CD8-positive, alpha-beta memory T cell (primary cell): ENCODE measurements at places on chromosomes 5 and 9.

DNA sequence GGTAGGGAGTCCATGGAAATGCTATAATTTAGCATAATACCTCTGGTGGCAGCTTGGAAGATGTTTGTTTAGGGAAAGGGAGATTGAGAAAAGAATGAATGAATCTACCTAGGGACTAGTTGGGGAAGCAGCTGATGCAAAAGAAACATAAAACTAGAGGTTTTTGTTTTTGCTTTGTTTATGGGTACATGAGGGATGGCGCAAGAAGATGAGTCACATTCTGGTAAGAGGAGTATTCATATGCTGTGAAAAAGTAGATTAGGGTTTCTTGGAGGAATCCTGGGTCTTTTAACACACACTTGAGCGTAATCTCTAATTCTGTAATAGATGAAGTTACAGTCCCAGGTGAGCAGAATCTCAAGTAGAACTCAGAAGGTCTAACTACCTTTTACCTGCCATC is 17.1 kb downstream of the C9orf43 start:
- H3K36me3 ChIP-seq, result no peaks in the 10 kb centered on the region
- H3K27me3 ChIP-seq, result no peaks in the 10 kb centered on the region
- no peak overlapping the region for H3K27ac ChIP-seq
- no peak for DNase-seq
- H3K4me3 ChIP-seq, result no peak overlapping the region

DNA sequence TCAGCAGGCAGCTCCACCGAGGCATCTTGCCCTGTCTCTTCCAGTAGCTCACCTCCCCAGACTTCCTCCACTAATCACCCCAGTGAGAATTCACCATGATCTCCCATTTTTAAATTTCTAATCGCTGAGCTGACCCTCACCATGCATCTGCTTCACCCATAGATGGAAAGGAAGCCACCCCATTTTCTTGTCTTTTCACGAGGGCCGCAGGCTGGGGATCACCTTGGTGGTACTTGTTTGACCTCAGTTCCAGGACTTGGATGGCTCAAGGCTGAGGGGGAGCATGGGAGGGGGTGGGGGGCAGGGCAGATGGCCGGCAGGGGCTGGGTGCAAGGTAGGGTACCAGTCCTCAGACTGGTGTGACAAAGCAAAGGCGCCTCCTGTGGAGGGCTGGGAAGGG is 3.6 kb downstream of the PROP1 start:
- no peak overlapping the region for H3K27ac ChIP-seq
- DNase-seq, result no peak
- H3K27me3 ChIP-seq, result no peaks in the 10 kb centered on the region
- H3K4me1 ChIP-seq, result no peaks in the 10 kb centered on the region
- H3K4me3 ChIP-seq, result no peak overlapping the region

DNA sequence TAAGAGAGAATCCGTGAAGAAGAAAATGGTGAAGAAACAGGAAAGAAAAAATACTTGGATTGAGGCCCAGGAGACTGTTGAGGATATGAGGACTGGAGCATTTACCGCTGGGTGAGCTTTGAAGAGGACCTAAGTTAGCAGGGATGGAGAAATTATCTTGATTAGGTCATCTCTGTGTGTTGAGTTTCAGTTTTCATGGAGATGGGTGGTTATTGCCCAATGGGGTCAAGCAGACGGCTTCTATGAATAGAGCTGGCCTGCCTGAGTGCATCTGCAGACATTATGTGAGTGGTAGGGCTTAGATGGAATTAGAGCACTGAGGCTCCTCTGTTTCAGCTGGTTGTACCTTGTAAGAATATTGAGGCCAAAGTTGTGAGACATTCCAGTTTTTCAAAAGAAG is 245.4 kb upstream of the FBXL7 start:
- no peaks in the 10 kb centered on the region for H3K4me1 ChIP-seq
- no peak overlapping the region for H3K4me3 ChIP-seq
- H3K27ac ChIP-seq, result no peak overlapping the region
- H3K36me3 ChIP-seq, result no peaks in the 10 kb centered on the region

DNA sequence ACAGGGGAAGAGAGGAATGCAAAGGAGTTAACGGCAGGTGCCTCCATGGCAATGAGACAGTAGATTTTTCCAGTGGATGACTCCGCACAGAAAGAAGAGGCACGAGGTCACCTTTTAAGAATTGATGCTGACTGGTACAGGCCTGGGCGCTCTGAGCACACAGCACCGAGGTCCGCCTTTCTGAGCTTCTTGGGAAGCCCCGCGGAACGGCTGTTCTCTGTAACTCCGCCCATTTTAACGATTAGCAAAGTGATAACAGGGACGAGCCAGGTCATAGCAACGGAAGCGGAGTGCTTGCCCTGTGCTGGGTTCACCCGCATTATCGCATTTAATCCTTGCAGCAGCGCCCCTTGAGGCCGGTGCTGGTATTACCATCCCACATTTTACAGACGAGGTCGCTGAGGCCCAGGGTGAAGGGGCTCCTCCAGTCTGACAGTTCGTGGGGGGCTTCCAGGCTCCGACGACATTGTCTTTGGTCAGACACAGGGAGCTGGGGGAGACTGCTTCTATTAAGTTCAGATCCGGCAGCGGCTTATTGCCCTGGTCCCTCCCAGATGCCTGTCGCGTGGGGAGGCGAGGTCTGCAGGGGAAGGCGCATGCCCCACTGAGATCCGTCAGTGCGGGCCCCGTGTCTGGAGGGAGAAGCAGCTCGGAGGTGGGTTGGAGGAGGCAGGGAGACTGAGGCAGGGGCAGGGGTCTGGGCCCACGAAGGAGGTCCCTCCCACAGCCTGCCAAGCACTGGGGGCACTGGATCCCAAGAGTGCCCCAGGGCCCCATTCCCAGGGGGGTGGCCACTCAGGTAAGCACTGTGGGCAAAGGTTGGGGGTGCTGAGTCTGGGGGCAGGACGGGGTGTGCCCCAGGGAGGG is 22.3 kb upstream of the HMCN2 start:
- H3K27me3 ChIP-seq, result no peaks in the 10 kb centered on the region
- H3K27ac ChIP-seq, result no peak overlapping the region
- peaks cover 21% of the 10 kb centered on the region for H3K4me1 ChIP-seq
- DNase-seq, result peak; percentile 84
- H3K36me3 ChIP-seq, result no peaks in the 10 kb centered on the region

- H3K36me3 ChIP-seq, result no peaks in the 10 kb centered on the region
- no peak for DNase-seq
- no peaks in the 10 kb centered on the region for H3K4me1 ChIP-seq
These were observed 18.0 kb downstream of the FAM174A start for GRCh38 chr5:100553209-100553608.

- peaks cover 16% of the 10 kb centered on the region for H3K4me1 ChIP-seq
- H3K27me3 ChIP-seq, result peaks cover 4% of the 10 kb centered on the region
- no peaks in the 10 kb centered on the region for H3K36me3 ChIP-seq
- peak overlapping the region; percentile 49 for H3K27ac ChIP-seq
These were observed 111.9 kb downstream of the NR6A1 start for GRCh38 chr9:124659099-124659659.

- H3K4me1 ChIP-seq, result peaks cover 18% of the 10 kb centered on the region
- no peaks in the 10 kb centered on the region for H3K36me3 ChIP-seq
- H3K27me3 ChIP-seq, result no peaks in the 10 kb centered on the region
- H3K4me3 ChIP-seq, result no peak overlapping the region
These were observed 14.2 kb downstream of the IL4 start for GRCh38 chr5:132687995-132688394.

GRCh38 chr5:40570408-40571129 is 109.1 kb upstream of the PTGER4 start:
- no peak overlapping the region for H3K27ac ChIP-seq
- no peaks in the 10 kb centered on the region for H3K4me1 ChIP-seq
- no peak overlapping the region for H3K4me3 ChIP-seq
- no peaks in the 10 kb centered on the region for H3K36me3 ChIP-seq
- H3K27me3 ChIP-seq, result no peaks in the 10 kb centered on the region

DNA sequence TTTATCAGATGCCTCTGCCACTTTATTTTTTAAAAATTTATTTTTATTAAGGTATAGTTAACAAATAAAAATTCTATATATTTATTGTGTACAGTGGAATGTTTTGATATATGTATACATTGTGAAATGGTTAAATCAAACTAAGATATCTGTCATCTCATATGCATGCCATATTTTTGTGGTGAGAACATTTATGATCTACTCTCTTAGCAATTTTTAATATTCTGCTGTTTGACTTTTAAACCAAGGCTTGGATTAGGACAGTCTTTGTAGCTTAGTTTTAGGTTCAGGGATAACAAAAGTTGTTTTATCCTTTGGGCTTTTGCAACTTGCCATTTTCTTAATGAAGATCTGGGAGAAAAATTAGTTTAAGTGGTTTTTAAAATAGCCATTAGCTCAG is 46.0 kb upstream of the CDKN2B start:
- DNase-seq, result no peak
- H3K27me3 ChIP-seq, result no peaks in the 10 kb centered on the region
- H3K4me1 ChIP-seq, result peaks cover 32% of the 10 kb centered on the region
- H3K27ac ChIP-seq, result no peak overlapping the region

DNA sequence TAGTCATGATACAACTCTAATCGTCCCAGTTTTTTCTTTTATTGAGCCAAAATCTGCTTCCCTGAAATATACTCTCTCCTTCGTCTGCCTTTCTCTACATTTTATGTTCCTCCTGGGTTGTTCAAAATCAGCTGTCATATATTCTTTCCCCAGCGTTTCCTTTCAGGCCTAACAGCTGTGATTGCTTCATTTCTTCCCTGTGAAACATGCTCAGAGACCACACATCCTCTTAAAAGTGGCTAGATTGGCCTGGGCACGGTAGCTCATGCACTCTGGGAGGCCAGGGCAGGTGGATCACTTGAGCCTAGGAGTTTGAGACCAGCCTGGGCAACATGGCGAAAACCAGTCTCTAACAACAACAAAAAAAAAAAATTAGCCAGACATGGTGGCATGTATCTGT is 25.1 kb downstream of the NFX1 start:
- no peak overlapping the region for H3K27ac ChIP-seq
- no peaks in the 10 kb centered on the region for H3K4me1 ChIP-seq
- H3K4me3 ChIP-seq, result no peak overlapping the region
- DNase-seq, result no peak

DNA sequence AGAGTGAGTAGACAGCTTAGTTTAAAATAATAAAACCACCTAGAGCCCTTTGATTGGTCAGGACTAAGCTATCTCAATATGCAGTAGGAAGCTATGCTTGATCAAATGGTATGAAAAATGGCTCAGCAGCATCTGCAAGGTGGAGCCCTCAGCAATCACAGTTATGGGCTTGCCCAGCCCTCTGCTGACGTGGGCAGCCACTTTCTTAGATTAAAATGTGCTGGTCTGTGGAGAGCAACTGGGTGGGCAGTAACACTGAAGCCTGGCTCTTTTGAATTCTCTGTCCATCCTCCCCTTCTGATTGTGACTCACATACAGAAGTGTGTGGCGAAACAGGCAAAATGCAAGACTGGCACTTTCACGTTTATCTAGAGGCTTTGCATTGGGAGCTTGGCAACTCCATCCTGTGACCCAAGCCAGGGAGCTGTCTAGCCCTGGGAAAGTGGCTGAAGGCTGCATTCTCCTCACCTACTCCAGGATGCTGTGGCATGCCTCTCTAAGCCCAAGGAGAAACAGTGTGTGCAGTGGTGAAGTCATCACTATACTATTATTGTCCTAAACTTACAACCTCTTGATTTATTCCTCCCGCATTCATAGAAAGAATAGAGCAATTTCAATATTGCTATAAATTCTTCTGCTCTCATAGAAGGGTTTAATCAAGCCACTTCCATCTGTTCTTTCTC is 61.1 kb downstream of the MED10 start:
- no peaks in the 10 kb centered on the region for H3K4me1 ChIP-seq
- DNase-seq, result no peak
- H3K4me3 ChIP-seq, result no peak overlapping the region

DNA sequence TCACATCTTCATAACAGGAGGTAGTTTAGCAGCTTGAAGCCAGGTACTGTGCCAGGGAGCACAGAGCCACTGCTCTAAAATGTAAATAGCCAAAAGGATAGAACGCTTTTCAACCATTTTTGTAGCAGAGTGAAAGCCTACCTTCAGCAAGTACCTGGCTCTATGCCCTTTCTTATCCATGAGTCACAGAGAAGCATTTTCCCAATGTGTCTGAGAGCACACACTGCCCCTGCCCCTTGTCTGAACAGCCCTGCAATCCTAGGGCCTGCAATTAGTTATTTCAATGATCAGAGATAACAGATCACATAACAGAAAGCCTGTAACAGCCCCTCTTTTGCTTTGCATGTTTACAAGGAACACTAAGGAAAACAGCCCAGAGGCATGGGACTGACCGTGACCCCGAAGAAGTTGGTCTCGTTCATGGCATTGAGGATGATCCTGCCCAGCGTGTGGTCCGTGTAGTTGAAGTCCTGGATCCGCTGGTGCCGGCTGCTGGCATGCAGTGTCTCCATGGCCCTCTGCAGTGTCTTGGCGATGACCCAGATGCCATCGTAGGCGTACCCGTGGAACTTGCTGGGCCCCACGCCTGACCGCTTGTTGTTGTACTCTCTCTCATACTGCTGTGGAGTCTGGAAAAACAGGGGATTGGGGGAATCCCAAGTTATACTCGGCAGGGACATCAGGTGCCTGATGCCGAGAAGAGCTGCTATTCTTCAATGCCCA is 198.3 kb upstream of the TBC1D2 start:
- no peaks in the 10 kb centered on the region for H3K4me1 ChIP-seq
- no peaks in the 10 kb centered on the region for H3K36me3 ChIP-seq
- H3K27ac ChIP-seq, result no peak overlapping the region
- no peak for DNase-seq
- H3K27me3 ChIP-seq, result no peaks in the 10 kb centered on the region

DNA sequence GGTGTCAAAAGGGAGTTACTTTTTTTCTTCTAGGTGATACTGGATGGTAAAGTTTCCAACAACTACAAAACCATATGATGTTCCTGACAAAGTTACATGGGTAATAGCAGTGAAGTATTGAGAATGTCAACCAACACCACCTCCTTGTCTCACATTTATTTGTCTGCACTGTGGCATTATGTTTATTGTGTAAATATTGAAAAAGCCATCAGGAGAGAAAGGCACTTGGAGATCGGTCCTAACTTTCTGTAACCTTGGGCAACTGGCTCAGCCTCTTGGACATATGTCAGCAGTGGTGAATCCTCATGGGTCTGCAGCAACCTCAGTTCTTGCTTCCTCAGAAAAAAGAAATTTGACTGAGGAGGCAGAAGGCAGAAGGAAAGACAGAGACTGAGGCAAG is 50.0 kb upstream of the ICE1 start:
- H3K27me3 ChIP-seq, result no peaks in the 10 kb centered on the region
- no peak overlapping the region for H3K27ac ChIP-seq
- no peak overlapping the region for H3K4me3 ChIP-seq
- H3K4me1 ChIP-seq, result no peaks in the 10 kb centered on the region
